Cortex of kidney (tissue), 1 donor: ENCODE measurements at places on chromosomes 16 and 17.

GRCh38 chr16:31138621-31139578 lies 3.4 kb upstream of the PRSS8 start:
- no peak for DNase-seq

GRCh38 chr17:57569021-57569420 lies 176.1 kb downstream of the CCDC182 start:
- DNase-seq, result no peak

GRCh38 chr16:71966932-71967331 lies 33.3 kb downstream of the PKD1L3 start:
- DNase-seq, result no peak

DNA sequence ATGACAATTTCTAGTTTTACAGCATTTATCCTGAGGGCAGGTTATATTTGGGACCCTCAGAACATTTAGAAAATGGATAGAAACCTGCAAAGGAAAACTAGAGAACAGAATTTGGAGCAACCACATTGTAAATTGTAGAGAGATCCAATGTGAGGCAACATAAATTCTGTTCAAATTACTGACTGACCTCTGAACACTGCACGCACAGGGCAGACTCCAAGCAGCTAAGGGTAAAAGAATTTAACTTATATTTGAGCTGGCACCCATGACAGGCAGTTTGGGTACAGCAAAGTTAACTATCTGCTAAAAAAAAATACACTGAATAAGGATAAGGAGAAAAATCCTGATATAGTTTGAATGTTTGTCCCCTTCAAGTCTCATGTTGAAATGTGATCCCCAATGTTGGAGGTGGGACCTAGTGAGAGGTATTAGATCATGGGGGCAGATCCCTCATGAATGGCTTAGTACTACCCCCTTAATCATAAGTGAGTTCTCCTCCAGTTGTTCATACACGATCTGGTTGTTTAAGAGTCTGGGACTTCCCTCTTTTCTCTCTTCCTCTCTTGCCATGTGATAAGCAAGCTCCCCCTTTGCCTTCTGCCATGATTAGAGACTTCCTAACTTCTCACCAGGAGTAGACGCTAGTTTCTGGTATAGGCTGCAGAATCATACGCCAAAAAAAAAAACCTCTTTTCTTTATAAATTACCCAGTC lies 75.7 kb downstream of the FBXL20 start:
- DNase-seq, result no peak

GRCh38 chr17:10013365-10014112 lies 108.5 kb upstream of the RCVRN start:
- no peak for DNase-seq

DNA sequence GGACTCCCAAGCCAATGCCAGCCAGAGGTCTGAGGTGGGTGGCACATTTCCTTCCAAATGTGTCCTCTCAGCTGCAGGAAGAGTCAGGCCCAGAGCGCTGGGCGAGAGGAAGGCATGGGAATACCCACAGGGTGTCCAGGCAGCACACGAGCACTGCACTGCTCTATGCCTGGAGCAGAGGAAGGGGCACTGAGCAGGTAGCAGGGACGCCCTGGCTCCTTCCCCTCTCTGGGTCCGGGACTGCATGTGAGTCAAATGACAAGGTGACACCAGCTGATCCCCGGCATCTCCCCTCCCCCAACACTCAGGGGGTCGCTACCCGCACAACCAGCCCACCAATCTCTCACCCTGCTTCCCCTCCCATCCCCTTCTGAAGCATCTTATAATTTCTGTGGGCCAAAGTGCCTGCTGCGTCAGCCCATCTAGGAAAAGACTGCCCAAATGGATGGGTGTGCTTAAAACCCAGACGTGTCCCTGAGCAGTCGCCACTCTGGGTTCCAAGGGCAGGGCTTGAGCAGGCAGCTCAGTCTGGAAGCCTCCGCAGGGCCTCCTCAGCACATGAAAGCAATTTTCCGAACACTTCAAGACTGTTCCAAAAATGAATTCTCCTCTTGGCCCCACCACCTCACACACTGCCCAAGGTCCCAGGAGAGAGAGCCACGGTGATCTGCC lies 12.0 kb upstream of the BCAR1 start:
- no peak for DNase-seq
